ENCODE measurements at places on chromosomes 16 and 17.
A peak's percentile ranks its signal among the peaks of the same experiment; 100 is the strongest.

DNA sequence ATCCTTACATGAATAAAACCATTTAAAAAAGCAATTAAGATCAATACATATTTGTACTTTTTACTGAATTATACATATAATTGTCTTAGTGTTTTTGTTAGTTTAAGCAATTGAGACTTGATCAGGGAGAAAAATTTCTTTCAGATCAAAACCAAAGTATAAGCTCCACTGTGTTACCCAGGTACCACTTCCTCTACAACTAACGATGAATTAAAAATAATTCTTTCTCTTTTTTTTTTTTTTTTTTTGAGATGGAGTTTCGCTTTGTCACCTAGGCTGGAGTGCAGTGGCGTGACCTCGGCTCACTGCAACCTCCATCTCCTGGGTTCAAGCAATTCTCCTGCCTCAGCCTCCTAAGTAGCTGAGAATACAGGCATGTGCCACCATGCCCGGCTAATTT is 6.8 kb downstream of the FBXO47 start:
- no peak for DNase-seq

- DNase-seq = peak; percentile 45
These were observed 41.2 kb downstream of the EMP2 start for GRCh38 chr16:10539236-10539635.

DNA sequence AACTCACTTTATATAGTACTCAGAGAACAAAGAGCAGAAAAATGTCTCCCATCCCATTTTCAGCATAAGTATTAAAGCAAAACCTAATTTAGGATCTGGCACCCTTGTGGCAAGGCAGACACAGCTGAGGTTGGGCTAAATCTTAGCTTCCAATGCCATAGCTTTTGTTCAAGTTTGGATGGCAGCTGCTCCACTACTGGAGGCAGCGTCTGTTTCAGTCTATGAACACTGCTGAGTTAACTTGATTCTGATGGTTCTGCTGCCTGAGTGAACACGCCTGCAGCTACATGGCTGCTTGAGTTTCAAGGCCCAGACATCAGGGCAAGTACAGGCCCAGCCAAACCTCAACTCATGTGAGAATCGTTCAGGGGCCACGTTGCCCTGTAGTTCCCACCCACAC is 178.2 kb upstream of the RPH3AL start:
- no peak for DNase-seq

- DNase-seq = peak; percentile 93
These were observed 26.8 kb upstream of the GOSR1 start for GRCh38 chr17:30450125-30451027.

- no peak for DNase-seq
These were observed 9.8 kb downstream of the USP10 start for GRCh38 chr16:84709609-84710008.

DNA sequence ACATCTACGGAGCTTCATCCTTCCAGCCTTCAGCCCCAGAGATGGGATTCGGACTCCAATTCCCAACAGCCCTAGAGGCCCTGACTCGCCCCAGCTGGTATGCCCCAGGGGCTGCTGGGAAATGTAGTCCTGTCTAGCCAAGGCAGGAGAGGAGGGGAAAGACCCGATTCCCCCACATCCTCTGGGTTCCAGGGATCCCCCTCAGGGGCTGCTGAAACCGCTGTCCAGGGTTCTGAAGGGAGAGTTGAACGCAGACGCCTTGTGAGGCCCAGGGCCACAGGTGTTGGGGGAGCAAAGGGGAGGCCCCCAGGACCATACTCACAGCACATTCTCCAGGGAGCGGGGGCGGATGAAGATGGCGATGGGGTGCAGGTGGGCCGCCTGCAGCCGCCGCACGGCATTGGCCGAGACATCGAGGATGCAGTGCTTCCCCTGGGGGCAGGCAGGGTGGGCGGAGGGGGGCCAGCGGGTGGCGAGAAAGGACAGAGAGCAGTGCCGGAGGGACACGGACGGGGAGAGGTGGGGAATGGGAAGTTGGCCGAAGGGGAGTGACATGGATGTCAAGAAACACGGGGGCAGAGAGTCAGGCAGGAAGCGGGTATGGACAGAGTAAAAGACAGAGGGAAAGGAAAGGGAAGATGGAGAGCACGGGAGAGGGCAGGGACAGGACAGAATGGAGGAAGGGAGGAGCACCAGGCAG is 12.6 kb upstream of the ASGR1 start:
- peak; percentile 37 for DNase-seq

DNA sequence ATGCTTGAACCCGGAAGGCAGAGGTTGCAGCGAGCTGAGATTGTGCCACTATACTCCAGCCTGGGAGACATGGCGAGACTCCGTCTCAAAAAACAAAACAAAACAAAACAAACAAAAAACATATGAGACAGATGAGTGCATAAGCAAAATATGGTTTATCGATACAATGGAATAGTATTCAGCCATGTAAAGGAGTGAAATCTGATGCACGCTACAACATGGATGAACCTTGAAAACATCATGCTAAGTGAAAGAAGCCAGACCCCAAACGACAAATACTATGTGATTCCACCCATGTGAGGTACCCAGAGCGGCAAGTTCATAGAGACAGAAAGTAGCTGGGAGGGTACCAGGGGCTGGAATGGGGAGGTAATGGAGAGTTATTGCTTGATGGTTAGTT is 6.8 kb downstream of the PLCD3 start:
- DNase-seq = no peak

DNA sequence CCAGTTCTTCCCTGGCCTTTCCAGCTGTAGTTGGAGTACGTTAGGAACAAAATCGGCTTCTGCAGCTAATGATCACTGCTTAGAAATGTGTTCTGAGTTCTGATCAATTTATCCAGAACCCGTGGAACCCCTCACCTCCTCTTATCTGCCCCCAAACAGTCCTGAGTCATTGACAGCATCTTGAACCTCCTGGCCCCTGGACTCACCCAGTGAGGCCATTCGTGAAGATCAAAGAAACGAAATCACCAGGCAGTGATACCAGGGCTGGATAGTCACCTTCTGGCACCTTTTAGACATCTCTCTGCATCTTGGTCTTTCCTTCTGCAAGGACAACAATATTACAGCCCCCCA is 17.0 kb upstream of the EXOC7 start:
- DNase-seq = no peak

DNA sequence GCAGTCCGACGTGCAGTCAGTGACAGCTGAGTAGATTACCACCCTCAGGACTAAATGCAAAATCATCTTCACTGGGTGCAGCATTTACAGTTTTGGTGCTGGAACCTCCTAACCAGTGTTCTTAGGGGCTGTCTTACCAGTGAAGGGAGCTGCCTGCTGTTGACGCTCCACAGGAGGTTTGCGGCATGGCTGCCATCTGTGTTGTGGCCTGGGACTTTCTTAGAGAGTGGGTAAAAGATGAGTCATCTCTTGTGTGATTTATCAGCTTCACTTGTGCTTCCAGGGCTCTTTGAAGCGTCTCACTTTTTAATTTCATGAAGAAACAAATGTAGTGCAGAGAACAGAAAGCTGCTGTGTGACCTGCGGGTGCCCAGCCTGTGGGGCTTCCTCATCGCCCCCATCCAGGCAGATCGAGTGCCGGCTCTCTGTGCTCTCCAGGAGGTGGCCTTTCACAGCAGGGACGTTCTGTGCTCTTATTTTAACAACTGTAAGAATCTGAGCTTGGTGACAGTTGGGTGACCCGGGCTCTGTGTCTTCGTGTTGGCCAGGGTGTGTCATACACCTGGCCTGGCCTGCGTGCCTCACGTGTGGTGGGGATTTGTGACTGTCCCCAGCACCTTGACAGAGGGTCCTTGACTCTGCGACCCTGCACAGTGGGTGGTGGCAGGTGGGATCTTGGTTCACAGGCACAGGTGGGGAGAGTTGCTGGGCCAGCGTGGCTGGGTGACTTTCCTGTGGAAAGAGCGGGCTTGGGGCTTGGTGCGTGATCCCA is 24.3 kb upstream of the ZNF750 start:
- no peak for DNase-seq

- no peak for DNase-seq
These were observed 5.1 kb downstream of the STH start for GRCh38 chr17:46003907-46004748.
